ENCODE measurements at places on chromosomes 12 and 14. TPM values are rescaled to one million over a fixed set of nuclear protein-coding genes. Genes with fewer than 3 reads are reported as not detected.

DNA sequence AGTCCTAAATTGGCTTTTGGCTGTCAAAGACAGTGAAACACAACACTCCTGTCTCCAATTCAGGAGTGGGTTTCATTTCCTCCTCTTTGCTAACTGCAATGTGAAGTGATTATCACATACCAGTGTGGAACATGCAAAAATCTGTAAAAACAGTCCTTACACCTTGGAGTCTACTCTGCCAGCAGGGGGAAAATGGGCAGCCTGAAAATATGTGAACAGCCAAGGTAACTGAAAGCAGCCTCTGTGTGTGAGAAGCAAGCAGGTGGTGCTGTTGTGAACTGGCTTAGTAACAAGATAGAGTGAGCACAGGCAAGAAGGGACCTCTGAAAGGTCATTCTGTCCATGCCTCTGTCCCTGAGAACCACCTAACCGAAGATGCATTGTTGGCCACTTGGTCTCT is 6.0 kb downstream of the PRMT8 start:
- no peak for DNase-seq

The MLXIP gene
- 5.5 TPM for total RNA-seq

DNA sequence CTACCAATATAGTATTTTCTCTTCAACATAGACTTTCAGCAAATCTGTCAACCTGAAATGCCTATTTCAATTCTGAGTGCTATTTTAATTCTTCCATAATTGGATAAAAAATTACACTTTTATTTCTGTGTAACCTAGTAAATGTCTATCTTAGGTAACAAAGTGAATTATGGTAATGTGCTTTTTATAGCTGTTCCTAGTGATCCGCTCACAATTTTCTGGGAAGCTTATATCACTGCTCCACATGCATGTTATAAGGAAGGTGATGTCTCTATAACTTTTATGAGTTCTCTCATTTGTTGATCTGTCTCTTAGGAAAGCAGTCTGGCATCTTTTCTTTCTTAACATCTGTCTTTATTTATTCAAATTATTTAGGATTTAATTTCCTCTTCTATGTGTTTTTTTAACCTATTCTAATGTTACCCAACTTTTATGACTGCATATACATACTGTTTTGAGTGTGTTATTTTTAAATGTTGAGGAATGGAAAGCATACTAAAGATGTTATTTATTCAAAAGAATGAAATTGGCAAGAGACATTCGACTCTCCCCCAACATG is 777.1 kb upstream of the MDGA2 start:
- DNase-seq, result no peak

DNA sequence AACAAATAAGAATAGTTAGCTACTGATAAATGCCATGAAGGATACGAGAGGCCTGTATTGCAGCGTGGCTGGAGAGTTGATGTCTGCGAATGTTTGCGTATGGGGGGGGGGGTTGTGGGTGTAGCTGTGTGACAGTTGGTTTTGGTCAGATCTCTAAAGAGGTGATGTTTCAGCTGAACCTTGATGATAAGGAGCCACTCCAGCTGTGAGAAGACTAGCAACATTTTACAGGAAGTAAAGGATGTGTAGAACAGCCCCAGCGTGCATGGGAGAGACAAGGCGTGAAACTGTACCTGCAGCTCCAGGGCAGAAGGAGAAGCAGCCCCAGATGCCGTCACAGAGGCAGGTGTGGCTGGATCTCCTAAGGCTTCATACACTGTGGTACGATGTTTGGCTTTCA is 416.9 kb downstream of the TMEM132D start:
- DNase-seq, result no peak

- peak; percentile 72 for DNase-seq
Observed at GRCh38 chr12:80195074-80195726, 95.9 kb downstream of the OTOGL start.

DNA sequence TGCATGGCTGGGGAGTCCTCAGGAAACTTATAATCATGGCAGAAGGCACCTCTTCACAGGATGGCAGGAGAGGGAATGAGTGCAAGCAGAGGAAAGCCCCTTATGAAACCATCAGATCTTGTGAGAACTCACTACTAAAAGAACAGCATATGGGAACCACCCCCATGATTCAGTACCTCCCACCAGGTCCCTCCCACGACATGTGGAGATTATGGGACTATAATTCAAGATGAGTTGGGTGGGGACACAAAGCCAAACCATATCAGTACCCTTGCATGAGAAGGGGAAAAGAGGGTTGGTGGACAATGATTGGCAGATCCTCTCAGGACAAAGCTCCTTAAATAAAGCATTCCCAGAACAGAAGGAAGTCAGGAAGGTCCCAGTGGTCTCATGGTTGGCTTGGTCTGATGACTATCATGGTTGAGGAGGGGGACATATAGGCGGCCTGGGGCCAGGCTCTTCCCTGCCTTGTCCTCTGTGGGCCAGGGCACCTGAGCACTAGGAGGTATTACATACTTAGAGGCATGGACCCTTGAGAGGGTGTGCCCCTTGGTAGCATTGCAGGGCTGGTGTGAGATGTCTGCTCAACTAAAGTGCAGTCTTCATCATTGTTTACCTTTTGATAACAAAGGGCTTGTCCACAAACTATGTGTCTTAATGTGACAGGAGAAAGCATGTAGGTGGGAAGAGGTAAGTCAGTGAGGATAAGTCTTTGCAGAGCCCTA is 22.2 kb downstream of the HSD17B6 start:
- no peak for DNase-seq
